ENCODE measurements at places on chromosomes 7 and 10.
A peak's percentile ranks its signal among the peaks of the same experiment; 100 is the strongest.

GRCh38 chr10:69810097-69810496 is 8.4 kb downstream of the COL13A1 start:
- no peak for DNase-seq

GRCh38 chr7:83289419-83289993 is 126.8 kb upstream of the PCLO start:
- DNase-seq, result no peak

DNA sequence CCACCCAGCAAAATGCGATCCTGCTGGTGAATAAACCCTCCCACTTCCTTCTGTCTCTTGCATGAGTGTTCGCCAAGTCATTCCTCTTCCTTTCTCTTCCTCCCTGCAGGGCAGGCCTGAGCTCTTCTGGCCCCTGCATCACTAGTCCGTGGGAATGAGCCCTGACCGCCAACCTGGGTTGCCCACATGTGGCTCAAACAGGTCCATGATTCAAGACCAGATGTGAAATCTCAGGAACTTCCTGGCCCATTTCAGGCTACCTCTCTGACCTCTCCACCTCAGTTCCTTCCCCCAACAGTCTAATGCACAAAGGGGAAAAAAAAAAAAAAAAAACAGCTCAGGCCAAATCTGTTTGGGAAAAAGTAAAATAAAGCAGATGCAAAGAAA is 5.4 kb upstream of the YWHAG start:
- DNase-seq, result peak; percentile 73

DNA sequence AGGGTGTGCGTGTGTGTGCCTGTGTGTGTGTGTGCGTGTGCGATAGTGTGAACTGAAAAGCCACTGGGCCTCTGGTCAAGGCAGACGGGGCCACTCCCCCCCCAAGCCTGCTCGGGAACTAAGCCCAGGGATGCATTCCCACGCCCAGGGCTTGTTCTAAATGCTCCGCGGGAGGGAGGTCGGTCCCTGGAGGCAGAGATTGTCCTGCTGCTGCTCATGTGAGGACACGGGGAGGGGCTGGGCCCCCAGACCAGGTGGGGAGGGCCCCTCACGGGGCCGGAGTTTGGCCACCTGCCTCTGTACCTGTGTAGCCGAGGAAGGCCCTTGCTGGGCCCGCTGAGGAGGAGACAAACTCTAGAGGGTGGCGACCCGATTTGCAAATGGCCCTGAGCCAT is 93.9 kb downstream of the PDGFA start:
- DNase-seq, result no peak

DNA sequence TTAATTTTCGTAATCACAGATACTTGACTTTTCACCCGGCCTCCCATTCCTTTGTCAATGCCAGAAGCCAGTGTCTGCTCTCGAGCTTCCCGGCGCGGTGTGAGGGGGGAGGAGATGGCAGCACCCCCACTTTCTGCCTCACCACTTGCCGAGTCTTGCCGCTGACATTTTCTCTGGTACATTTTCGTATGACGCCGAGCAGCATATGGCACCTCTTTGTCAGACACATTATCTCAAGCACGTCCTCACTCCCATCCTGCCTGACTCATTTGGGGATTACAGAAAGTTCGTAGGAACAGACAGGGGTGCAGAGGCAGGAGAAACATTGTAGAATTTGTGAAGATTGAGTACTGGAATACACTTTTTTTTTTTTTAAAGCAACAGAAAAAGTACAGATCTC is 60.8 kb upstream of the SORCS3 start:
- peak; percentile 42 for DNase-seq

- DNase-seq, result no peak
These were observed 225.0 kb downstream of the CTNNA3 start for GRCh38 chr10:67471022-67471421.

GRCh38 chr7:47095946-47096345 is 486.0 kb downstream of the TNS3 start:
- DNase-seq, result peak; percentile 97

DNA sequence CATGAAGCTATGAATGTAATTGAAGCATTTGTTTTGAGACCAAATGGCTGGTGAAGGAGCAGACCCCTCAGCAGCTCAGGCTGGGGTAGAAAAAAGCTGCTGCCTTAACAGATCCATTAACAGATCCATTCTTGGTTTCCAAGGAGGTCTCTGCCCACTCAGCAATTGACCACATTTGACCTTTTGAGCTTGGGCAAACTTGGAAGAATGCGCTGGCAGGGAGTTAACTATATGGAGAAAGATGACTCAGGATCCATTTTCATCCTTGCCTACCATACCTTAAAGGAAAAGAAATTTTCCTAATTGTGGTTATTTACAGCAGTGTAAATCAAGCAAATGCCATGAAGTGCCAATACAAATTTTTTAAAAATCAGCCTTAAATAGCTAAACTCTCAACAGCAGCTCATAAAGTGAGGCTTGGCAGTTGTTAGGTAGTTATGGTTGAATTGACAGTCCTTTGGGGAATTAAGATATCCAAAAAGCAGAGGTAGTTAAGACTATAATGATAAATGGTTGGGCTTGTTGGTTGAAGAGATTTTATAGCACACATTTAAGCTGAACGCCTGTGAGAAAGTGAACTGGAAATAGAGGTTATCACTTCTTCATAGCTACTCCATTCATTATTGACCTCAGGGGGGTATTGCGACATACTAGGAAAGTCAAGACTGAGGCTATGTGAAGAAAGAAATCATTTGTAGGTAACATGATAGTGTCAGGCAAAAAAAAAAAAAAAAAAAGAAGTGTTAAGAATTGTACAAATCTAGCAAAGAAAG is 83.9 kb downstream of the MKX start:
- peak; percentile 55 for DNase-seq

DNA sequence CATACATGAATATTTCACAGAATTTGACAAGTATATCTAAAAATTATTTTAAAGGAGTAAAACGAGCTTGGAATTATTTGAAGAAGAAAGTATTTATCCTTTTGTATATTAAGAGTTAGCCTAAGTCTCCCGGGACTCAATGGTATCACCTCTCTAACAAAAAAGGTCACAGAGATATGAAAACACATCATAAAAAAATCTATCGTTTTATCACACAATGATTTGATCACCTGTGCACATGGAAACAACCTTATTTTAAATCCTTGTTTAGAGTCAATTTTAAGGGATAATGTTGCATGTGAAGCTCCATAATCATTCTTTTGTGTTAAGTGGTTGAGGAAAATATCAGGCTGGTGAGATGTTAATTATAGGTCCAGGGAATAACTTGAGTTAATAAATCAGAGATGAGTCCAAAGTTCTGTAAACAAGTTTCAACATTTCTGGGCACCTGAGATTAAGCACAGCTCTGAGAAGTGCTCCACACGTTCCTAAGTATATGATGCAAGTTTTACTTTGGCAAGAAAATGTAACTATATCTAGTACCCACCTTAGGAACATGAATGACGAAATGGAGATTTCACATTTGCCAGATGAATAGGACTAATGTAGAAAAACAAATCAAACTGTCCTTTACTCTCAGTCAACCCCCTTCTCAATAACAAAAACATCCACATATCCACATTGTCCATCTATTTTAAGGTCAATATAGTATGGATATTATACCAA is 148.5 kb upstream of the AKR1E2 start:
- DNase-seq, result no peak

GRCh38 chr10:11682267-11682683 is 59.9 kb upstream of the ECHDC3 start:
- no peak for DNase-seq

DNA sequence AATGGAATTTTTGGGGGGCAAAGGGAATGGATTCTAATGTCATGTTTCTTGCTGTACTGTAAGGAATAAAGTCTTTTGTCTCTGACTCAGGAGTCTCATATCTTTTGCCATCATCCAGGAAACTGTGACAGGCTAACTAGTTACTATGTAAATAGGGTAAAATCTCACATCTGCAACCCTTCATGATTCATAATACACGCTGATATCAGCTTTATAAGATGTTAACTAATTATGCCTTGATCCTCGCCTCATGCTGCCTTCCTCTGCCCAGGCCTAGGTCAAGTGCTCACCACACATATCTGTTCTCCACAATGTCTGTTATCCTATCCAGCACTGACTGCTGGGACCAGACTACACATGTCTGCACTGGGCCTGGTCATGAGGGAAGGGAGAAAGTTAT is 81.3 kb upstream of the CXCL12 start:
- peak; percentile 38 for DNase-seq

GRCh38 chr7:40714363-40715052 is 579.7 kb downstream of the SUGCT start:
- DNase-seq, result peak; percentile 53

GRCh38 chr10:123582084-123582989 is 83.8 kb upstream of the GPR26 start:
- DNase-seq, result peak; percentile 60

GRCh38 chr10:70619271-70620019 is 16.9 kb upstream of the PRF1 start:
- DNase-seq, result peak; percentile 24

DNA sequence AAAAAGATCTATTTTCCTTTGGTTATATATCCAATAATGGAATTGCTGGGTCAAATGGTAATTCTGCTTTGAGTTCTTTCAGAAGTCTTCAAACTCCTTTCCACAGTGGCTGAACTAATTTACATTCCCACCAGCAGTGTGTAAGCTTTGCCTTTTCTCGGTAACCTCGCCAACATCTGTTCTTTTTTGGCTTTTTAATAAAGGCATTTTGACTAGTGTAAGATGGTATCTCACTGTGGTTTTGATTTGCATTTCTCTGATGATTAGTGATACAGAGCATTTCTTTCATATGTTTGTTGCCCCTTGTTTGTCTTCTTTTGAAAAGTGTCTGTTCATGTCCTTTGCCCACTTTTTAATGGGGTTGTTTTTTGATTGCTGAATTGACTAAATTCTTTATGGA is 285.0 kb downstream of the MALRD1 start:
- no peak for DNase-seq

- no peak for DNase-seq
These were observed 56.7 kb upstream of the PRKAR2B start for GRCh38 chr7:106987777-106988176.

DNA sequence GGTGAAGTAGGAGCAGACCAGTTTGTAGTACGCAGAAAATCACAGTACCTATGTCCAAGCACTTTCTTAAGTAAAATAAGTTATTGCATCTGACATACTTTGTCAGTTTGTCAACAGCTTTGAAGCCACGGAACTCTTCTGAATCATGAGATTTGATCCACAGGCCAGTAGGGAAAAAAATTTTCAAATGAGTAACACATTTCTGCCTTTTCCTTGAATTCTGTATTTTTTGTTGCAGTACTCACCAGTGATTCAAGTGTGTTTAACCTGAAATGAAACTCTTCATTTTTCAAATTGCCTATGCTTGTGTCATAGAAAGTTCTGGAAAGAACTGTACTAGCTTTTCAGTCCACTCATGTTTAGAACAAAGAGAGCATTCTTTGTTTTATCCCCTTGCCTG is 337.7 kb downstream of the GATA3 start:
- peak; percentile 77 for DNase-seq

DNA sequence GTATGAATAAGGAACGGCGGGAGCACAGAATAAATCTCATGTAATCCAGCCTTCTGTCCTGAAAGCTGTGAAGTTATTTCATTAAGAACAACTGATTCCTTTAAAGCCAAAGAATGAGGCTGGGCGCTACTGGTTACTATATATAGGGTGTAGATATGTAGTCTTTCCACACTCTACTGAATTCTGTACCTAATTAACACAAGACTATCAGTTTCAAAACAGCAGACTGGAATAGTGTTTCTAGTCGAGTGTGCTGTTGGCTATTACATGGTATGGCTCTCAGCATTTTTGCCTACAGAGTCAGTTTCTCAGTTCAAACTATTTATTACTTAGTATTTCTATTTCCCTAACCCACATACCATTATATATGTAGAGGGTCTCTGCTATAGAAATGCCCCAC is 163.3 kb downstream of the THSD7A start:
- DNase-seq, result no peak

- DNase-seq, result no peak
These were observed 43.5 kb upstream of the LRRC4 start for GRCh38 chr7:128074736-128075135.

GRCh38 chr10:127275793-127276450 is 79.5 kb upstream of the INSYN2A start:
- DNase-seq, result no peak

- no peak for DNase-seq
These were observed 136.4 kb upstream of the AOAH start for GRCh38 chr7:36860681-36861080.

GRCh38 chr10:61529208-61529607 is 76.0 kb upstream of the TMEM26 start:
- peak; percentile 14 for DNase-seq

- DNase-seq, result peak; percentile 9
These were observed 63.7 kb upstream of the STEAP1B start for GRCh38 chr7:22563621-22564241.

- peak; percentile 47 for DNase-seq
These were observed 213.7 kb downstream of the TWIST1 start for GRCh38 chr7:18903695-18904094.

- DNase-seq, result peak; percentile 49
These were observed 53.5 kb upstream of the ARHGAP21 start for GRCh38 chr10:24777196-24777595.

GRCh38 chr10:97049670-97050069 is 136.1 kb downstream of the SLIT1 start:
- DNase-seq, result no peak
